Stimulated activated CD4-positive, alpha-beta T cell treated with anti-CD3 and anti-CD28 coated beads, Interleukin-15, amount 100 ng/mL, for 48 hours (primary cell): ENCODE measurements at places on chromosomes 6 and 20.

DNA sequence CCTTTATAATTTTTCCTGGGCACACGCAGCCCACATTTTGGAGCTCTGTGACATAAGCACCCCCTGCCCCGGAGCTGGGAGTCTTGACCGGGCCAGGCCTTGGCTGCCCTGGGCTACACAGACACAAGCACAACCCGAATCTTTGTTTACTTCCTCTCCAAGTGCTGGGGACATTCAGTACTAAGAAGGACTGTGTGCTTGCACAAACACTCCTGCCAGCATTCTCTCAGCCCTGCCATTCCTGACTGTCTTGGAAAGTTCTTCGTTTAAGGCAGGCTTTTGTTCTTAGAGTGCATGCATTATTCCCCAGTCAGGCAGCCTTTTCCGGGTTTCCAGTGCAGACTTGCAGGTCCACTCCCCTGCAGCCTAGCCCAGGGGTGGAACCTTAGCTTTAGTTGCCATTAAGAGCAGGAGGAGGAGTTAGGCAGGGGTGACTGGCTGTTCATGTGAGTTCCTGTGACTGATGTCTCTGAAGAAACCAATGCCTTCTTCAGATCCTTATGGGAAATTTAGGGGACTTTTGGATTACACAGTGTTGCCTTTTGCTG is 28.6 kb downstream of the FOXO3 start:
- no peak for DNase-seq

- DNase-seq, result no peak
Measured at GRCh38 chr6:116180375-116180774, 54.4 kb upstream of the COL10A1 start.

DNA sequence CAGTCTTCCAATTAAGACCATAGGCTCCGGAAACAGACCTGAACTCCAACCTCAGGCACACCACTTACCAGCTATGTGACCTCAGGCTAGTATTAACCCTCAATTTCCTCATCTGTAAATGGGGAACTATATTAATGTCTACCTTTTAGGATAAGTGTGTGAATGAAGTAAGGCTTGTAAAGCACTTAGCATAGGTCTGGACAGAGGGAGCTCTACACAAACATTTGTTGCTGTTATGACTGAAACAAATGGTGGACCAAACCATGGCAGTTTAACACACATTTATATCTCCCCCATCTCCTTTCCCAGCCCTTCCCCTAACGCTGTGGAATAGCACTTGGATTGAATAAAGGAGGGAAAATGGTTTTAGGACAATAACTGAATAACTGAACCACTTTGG is 48.7 kb downstream of the TSHZ2 start:
- no peak for DNase-seq

DNA sequence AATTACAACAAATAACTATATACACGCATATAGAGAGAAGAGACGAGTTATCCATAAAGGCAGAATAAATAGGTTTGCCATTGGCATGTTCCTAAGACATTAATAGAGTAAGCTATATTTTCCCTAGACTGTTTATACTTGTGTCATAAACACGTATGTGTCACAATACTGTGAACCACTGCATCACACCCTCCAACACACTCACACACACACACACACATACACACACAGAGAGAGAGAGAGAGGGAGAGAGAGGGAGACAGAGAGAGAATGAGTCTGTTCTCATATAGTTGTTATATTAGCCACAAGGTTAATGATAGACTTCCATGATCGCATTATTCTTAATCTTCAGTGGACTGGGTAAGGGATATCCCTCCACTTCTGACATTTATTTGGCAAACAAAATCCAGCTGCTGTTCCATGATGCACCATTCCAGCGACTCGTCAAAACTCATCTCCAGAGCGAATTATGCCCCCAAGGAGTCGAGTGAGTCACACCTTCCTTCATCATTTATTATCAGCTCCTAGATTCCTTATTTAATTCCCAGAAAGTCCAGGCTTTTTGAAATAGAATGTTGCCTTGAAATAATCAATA is 82.8 kb upstream of the HIVEP1 start:
- DNase-seq, result no peak

GRCh38 chr6:13278164-13278563 is 50.2 kb downstream of the TBC1D7 start:
- DNase-seq, result no peak

DNA sequence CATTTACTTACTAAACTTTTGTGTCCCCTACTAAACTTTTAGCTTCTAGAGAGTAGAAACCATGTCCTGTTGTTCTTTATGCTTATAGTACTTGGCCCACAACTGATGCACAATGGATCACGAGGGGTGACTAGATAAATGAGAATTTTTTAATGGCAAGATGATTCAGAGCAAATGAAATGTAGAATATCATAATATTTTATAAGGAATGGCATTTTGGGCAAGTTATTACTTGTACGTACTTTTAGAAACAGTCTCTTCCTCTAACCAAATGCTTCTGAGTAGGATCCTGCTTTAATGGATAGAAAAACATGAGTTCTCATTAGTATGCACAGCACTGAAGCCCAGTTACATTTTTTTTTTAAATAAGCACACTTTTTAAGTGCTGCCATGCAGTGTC is 336.3 kb downstream of the NRN1 start:
- no peak for DNase-seq

DNA sequence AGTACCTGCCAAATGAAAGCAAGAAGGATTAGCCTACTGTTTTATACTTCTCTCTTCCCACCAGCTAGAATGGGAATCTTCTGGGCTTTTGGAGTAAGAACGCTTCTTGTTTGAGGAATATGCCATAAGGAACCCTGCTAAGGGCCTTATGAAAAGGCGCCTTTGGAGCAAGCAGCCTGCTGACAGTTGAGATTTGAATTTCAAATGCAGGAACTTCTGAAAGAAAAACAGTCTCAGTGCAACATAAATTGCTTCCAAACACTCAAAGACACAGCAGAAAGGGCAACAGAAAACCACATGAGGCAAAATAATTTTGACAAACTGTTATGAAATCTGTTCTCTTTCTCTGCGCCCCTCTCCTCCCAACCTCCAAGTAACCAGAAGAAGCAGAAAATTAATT is 149.4 kb upstream of the B3GAT2 start:
- no peak for DNase-seq
